Smooth muscle cell of the brain vasculature (primary cell): ENCODE measurements at places on chromosomes 13 and 19.

- no peak for DNase-seq
These were observed 58.9 kb downstream of the RXFP2 start for GRCh38 chr13:31798189-31798588.

DNA sequence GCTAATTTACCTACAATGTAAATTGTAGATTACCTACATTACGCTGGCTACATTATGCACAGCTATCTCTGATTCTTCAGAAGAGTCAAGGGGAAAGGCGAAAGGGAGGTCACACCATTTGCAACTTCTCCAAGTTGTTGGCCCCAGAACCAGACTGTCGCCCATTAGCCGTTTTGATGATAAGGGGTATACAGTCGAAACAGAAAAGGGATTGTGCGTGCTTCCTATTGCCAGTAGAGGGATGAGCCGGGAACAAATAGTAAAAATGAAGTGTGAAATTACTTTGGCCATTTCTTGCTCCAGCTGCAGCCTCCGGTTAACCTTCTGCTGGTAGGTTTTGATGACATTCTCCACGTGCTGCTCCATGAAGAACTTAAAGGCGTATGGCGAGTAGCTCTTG, 73.8 kb downstream of the LATS2 start:
- no peak for DNase-seq

DNA sequence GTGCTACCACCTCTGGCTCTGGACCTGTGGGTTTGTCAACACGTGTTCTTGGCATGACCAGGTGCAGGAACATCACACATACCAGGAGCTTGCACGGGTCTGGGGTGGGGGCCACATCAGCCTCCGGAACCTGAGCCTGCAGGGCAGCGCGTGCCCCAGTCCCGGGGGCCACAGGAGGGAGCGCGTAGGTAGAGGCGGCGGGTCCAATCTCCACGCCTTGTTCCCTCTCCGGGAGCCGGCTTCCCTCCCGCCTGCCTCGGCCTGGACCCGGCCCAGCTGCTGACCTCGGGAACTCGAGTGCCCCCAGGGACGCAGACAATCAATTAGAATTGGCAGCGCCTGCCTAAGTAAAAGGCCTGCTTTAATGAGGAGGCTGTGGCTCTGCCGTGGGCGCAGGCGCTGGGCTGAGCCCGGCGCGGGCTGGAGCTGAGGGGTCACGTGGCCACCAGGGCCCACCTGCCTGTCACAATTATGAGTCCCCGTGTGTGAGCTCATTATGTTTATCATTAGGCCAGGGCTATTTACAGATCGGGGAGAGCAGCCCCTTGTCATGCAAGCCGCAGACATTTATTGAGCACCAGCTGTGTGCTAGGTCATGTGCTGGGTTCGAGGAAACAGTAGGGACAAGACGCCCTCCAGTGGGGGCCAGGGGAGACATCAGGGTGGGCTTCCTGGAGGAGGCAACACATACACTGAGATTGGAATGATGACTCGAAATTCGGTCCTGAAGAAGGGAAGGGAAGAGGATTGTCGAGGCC, 32.2 kb upstream of the TNFAIP8L1 start:
- no peak for DNase-seq

GRCh38 chr13:90954605-90955195, 392.8 kb upstream of the MIR17HG start:
- DNase-seq: no peak

GRCh38 chr13:35810321-35810720, 320.9 kb downstream of the DCLK1 start:
- DNase-seq: no peak

GRCh38 chr19:43309466-43309865, 40.1 kb upstream of the PSG9 start:
- no peak for DNase-seq

DNA sequence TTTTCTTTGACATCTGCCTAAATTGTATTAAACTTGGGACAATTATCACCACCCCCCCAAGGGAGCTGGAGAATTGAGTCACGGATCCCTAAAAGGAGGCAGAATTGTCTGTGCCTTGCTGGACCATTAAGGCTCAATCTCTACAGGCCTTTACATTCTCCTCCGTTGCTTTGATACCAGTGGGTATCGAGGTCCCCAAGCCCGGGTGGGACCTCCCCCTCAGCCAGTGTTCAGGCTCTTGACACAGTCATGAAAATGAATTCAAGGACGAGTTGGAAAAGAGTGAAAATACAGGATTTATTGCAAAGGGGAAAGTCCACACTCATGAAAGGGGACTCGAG, 5.6 kb downstream of the PPP1R15A start:
- no peak for DNase-seq

DNA sequence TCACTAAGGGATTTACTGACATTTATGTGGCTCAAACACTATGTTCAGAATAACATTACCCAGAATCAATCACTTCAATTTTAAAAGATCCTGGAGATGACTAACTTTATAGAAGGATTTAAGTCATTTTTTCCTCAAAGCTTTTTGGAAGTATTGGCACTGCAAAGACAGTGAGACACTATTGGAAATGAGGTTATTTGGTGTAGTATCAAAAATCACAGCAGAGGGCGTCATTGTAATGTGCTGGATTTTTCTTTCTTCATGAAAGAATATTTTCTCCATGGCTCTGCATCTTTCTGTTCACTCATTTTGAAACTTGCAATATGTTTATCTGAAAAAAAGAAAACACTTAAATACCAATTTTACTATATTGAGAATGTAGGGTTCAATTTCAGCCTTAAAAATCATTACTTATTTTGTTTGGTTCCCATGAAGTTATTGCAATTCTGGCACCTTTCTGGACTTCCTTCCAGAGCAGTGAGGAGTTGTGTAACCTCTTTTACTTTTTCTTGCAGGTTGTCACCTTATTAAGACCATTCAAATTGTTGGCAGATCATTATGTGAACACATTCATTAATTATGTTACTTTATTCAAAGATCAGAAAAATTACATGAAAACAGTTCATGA, 3.7 kb upstream of the CSNK1A1L start:
- DNase-seq: peak; percentile 26

GRCh38 chr13:110251193-110251819, 55.7 kb downstream of the COL4A1 start:
- DNase-seq: no peak

- DNase-seq: peak; percentile 77
These were observed 21.3 kb upstream of the ARL11 start for GRCh38 chr13:49606747-49607648.

DNA sequence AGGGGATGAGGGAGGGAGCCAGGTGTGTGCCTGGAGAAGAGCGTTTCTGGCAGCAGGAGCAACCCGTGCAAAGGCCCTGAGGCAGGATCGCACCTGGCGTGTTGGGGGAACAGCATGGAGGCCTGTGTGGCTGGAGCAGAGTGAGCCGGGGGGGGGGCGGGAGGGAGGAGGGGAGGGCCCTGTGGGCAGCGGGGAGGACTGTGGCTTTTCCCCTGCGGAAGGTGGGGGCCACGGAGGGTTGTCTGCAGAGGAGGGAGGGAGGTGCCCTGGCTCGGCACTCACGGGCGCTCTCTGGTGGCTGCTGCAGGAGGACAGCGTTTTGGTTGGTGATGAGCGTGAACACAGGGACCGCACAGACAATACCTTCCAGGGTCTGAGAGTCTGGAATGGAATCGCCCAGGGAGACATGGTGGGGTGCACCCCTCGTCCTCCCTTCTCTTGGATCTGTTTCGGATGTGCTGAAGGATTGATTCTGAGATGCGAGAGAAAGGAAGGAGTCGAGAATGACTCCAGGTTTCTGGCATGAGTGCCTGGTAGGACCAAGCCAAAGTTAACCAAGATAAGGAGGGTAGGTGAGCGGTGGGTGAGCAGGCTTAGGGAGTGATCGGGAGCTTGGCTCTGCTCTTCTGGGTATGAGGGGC, 6.5 kb downstream of the RAB11B start:
- no peak for DNase-seq

GRCh38 chr13:106145070-106145469, 390.4 kb downstream of the EFNB2 start:
- no peak for DNase-seq

GRCh38 chr19:35868172-35868822, at the start of gene APLP1:
Gene APLP1 (plus strand): TSS chr19:35868574. CDS start chr19:35868637, 63 bp downstream.
- DNase-seq: no peak

DNA sequence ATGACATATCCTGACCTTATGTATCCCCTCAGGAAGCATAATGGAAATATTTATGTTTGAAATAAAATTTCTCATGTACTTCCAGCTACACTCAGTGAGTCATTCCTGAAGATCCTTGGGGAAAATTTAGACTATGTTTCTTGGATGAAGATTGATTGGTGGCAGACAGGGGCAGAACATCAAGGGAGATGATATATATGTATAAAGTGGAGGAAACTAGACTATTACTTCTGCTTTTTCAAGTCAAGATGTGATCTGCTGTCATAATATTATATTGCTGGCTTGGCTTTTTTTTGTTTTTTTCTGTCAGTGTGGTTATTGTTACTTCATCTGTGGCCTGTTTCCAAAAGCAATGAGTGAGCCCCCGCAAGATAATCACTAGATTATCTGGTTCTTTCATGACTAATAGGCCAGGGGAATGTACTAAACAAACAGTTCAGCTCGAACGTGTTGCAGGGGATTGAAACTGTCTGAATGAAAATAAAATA, 87.2 kb upstream of the TNFSF11 start:
- DNase-seq: peak; percentile 72

GRCh38 chr13:45047394-45048310, 58.3 kb downstream of the GPALPP1 start:
- peak; percentile 55 for DNase-seq

DNA sequence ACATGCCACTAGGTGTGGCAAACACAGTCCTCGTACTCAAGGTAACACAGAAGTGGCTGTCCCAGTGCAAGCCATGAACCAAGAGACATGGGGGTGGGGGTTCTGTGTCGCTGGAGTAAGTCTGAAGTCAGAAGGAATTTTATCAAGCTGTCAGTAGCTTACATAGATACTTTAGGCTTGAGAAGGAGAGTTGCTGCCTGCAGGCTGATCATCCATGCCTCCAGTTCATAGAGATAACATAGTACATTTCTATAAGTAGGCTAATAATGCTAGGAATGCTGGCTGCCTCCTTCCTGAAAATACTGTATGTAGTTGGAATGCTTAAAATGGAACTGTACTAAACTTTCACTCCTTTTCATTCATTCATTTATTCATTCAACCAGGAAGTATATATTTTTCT, 70.1 kb downstream of the CAB39L start:
- DNase-seq: no peak

GRCh38 chr19:41136636-41137455, 22.6 kb downstream of the CYP2F1 start:
- DNase-seq: no peak

DNA sequence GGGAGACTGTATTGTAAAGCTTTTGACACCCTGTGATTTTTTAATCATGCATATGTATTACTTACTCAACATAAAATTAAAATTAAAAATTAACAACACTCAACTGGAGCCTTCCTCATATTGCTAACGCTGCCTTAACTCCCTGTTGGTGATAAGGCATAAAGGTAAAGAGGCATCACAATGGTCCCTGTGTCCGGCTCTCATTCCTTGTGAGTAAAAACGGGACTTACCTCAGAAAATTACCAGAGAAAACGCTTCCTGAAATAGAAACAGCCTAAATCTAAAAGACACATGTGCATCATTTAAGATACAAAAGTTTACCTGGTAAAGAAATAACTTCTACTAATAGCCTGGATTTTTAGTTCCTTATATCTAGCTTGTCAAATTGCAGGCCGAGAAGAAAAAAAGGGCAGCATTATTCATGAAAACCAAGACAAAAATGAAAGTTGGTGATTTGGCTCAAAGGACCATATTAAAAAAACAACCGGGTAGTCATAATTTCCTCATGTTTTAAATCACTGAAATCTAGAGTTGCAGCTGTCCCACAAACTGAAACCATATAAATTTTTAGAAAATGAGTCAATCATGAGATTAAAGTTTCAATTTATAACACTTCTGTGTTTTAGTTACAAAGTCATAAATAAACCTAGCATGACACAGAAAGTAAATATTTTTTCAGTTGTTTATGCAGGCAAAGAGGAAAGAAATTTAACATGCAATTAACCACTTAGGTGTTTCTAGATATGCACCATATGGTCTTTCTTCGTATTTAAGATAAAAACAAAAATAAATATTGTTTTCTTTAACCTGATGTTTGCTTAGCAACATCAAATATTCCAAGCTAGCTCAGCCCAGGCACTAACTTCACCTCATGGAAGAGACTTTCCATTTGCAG, 94.7 kb downstream of the MIPEP start:
- no peak for DNase-seq

GRCh38 chr19:45211751-45212381, 33.3 kb downstream of the BLOC1S3 start:
- no peak for DNase-seq

DNA sequence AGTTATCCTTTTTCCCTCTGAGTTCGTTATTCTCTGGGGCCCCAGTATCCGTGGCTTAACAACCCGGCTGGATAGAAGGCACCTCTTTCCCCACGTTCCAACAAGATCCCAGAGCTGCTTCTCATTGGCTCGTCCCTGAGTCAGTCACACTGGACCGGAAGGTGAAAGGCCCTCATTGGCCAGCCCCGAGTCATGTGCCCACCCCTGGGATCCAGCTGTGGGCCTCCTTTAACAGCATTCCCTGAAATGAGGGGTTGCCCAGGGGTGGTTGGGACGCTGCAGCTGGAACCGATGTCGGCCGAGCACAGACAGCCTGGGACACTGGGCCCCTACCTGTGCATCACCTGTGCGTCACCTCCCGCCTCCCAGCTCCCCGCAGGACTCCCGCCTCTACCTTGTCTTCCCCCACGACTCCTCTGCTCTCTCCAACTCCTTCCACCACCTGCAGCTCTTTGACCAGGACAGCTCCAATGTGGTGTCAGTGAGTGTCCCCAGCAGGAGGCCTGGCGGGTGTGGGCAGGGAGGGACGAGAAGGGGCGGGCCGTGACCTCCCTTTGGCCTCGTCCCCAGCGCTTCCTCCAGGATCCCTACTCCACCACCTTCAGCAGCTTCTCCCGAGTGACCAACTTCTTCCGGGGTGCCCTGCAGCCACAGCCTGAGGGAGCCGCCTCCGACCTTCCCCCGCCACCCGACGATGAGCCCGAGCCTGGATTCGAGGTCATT, 4.3 kb downstream of the TBC1D17 start:
- no peak for DNase-seq

GRCh38 chr13:23620613-23621315, 50.6 kb downstream of the TNFRSF19 start:
- no peak for DNase-seq

GRCh38 chr19:28196961-28197360, 1016.0 kb downstream of the UQCRFS1 start:
- DNase-seq: no peak

DNA sequence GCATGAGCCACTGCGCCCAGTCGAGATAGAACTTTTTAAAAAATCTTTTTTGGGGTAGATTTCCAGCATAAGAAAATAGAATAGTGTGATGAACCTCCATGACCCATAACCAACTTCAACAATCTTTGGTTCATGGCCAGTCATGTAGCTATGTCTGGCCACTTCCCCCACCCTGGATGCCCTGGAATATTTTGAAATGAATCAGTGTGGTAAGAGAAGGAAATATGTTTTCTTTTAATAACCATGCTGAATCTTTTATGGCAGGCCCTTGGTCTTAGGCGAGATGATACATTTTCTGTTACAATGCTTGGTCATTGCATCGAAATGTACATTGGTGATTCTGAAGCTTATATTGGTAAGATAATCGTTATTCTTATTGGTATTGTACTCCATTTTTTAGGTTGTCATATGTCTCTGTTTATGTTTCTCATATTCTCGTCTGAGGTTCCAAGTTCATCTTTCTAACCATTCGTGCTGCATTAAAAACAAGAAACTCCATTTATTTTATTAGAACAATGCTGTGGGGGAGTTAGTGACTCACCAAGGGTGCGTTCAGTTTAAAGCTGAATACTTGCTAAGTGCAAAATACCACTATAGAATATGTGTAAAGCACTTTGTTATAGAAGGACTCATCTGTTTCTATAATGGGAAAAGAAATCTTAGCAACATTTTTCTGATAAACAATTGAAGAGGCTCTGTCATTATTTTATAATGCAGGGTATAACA, 16.4 kb upstream of the UPF3A start:
- DNase-seq: no peak

- no peak for DNase-seq
These were observed 3.1 kb downstream of the ATP12A start for GRCh38 chr13:24683351-24683750.
